ENCODE measurements at places on chromosomes 16 and 17.

DNA sequence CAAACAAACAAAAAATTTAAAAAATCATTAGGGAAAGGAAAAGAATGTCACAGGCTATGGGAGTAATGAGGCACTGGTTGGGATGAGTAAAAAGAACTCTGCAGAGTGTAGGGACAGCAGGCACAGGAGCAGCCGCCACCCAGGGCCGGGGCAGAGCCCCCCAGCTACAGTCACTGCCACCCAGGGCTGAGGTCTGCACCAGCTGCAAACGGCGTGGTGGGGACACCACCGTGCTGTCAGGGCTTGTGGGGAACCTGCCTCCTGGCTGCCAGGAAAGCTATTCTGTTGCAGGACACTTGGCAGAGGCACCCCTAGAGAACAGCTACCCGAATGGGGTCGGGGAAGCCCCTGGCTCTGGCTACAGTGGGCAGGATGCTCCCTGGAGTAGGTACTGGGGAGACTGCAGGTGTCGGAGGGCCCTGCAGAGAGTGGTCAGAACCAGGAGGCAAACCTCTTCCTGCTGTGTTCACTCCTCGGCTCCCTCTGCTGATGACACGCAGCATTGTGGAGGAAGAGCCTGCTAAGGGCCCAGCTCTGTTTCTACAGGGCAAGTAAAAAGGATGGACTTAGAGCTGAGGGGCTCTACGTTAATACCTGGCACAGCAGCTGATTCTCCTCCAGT, 32.3 kb upstream of the CAPN15 start:
- DNase-seq = no peak

GRCh38 chr17:12395733-12396354, 269.8 kb upstream of the MYOCD start:
- DNase-seq = no peak

- no peak for DNase-seq
Observed at GRCh38 chr16:48101069-48101674, 54.6 kb downstream of the ABCC12 start.

DNA sequence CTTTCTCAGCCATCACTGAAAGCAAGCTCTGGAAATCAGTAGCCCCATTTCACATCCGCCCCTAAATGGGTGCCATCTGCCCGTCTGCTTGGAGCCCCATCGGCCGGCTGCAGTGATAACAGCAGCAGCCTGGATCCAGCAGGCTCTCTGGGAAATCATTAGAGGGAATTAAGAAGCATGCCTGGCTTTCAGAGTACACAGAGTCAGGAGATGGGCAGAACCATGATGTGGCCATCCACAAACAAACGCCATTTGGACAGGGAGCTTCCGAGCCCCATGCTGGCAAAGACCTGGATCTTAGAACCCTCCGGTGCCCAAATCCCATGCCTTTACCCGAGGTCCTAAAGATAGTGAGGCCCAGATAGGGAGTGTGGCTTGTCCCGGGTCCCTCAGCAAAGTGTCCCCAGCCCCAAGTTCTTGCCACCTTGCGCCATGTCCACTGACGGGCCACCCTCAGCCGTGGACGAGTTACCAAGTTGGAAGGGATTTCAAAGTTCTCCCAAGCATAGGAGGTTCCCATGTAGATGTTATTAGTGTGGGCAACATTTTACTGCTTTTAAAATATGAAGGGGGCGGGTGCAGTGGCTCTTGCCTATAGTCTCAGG, 1.0 kb upstream of the LITAF start:
- no peak for DNase-seq

DNA sequence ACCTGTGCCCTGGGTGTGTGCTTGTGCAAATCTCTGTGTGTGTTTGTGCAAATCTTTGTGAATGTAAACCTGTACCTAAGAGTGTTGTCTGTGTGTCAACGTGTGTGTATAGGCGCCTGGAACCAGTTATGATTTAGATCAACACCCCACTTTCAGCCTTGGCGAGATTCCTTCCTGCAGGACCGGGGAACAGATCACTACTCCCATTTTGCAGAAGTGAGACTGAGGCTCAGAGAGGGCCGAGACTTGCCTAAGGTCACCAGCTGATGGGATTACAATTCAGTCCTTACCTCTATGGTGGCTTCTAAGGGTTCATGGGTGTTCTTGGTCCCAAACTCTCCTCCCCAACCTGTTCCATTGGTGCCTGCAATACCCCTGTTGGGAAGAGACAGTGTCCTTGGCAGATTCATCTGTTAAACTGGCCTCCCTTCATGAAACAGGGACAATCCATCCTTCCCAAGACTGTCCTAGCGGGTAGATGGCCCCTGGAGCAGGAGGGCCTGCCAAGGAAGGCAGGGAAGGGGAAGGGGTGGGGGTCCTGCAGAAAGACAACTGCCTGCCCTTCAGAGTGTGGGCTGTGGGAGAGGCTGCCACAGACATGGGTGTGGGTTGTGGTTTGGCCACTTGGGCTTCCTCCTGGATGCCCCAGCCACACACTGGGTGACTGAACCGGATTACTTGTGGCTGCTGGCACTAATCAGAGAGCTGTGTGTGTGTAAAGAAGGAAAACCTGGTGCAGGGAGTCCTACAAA, 6.9 kb upstream of the MAPK7 start:
- no peak for DNase-seq

- DNase-seq = no peak
Observed at GRCh38 chr17:55751720-55752250, 934 bp downstream of the PCTP start.

- DNase-seq = no peak
Observed at GRCh38 chr16:9900576-9900975, 281.7 kb downstream of the GRIN2A start.

- DNase-seq = no peak
Observed at GRCh38 chr17:28078341-28079229, 36.1 kb downstream of the NLK start.

- no peak for DNase-seq
Observed at GRCh38 chr17:77863814-77864161, 94.7 kb upstream of the TNRC6C start.

- no peak for DNase-seq
Observed at GRCh38 chr17:411421-412120, 59.0 kb upstream of the RPH3AL start.
